Regular cardiac myocyte (primary cell): ENCODE measurements at places on chromosomes 2 and 18. TPM values are rescaled to one million over a fixed set of nuclear protein-coding genes. Genes with fewer than 3 reads are reported as not detected.

WDR54 gene
- total RNA-seq = 38.6 and 76.1 TPM in 2 replicates

PRKCE gene
- total RNA-seq = 8.2 and 13.8 TPM in 2 replicates

MTERF4 gene
- total RNA-seq = 22.6 and 25.7 TPM in 2 replicates

UPP2 gene
- total RNA-seq = 0.28 TPM in 1 of 2 replicates, not detected in the other

DYNAP gene
- not detected in 2 replicates for total RNA-seq

FOXD4L1 gene
- 0.19 and 0.28 TPM in 2 replicates for total RNA-seq

CSRNP3 gene
- total RNA-seq = 1.2 and 3.9 TPM in 2 replicates
